ENCODE measurements at places on chromosomes 4 and X. TPM values are rescaled to one million over a fixed set of nuclear protein-coding genes. Genes with fewer than 3 reads are reported as not detected.

CLNK gene
- not detected for total RNA-seq

MAP7D2 gene
- total RNA-seq: 0.28 TPM

DNA sequence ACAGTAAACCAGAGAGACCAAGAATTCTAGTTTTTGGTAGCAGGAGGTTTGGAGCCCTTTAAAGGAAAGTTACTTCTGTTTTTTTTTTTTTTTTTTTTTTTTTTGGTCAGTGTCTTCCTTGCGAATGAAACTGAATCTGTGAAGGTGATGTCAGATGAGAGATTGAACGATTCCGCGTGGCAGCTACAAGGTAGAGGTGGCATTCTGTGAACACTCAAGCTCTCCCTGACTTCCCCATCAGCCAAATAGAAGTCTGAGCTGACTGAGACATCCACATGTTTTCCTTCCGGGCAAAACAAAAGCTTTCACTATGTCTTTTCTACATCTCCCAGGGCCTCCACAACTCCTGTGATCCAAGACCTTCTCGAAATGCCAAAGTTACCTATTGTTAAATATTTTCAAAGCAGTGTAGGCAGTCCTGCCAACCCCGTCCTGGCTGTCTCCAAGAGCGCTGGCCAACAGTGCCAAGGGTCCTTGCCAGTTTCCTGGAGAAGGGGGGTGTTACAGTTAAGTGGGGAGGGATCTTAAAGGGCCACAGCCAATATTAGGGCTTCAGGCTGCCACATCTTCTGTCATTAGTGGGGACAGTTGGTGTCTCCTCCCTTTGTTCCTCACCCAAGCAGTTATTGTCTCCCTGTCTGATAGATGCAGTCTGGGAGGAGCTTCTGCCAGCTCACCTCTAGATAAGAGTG is 102.9 kb upstream of the SLC34A2 start:
- no peak overlapping the region for H3K4me3 ChIP-seq
- H3K27me3 ChIP-seq: peaks cover 10% of the 10 kb centered on the region
- no peaks in the 10 kb centered on the region for H3K4me1 ChIP-seq
- no peak overlapping the region for H3K27ac ChIP-seq
- H3K36me3 ChIP-seq: no peaks in the 10 kb centered on the region

- H3K27me3 ChIP-seq: no peaks in the 10 kb centered on the region
- no peak overlapping the region for H3K4me3 ChIP-seq
- H3K36me3 ChIP-seq: no peaks in the 10 kb centered on the region
- H3K27ac ChIP-seq: no peak overlapping the region
Observed at GRCh38 chrX:8405631-8406030, 59.0 kb upstream of the VCX3B start.

- H3K36me3 ChIP-seq: peaks cover 6% of the 10 kb centered on the region
- H3K4me3 ChIP-seq: no peak overlapping the region
- no peak for DNase-seq
- no peaks in the 10 kb centered on the region for H3K27me3 ChIP-seq
- peak overlapping the region; percentile 85 for H3K27ac ChIP-seq
- H3K4me1 ChIP-seq: peaks cover 20% of the 10 kb centered on the region
Observed at GRCh38 chrX:63713526-63713925, 71.5 kb downstream of the ARHGEF9 start.

DNA sequence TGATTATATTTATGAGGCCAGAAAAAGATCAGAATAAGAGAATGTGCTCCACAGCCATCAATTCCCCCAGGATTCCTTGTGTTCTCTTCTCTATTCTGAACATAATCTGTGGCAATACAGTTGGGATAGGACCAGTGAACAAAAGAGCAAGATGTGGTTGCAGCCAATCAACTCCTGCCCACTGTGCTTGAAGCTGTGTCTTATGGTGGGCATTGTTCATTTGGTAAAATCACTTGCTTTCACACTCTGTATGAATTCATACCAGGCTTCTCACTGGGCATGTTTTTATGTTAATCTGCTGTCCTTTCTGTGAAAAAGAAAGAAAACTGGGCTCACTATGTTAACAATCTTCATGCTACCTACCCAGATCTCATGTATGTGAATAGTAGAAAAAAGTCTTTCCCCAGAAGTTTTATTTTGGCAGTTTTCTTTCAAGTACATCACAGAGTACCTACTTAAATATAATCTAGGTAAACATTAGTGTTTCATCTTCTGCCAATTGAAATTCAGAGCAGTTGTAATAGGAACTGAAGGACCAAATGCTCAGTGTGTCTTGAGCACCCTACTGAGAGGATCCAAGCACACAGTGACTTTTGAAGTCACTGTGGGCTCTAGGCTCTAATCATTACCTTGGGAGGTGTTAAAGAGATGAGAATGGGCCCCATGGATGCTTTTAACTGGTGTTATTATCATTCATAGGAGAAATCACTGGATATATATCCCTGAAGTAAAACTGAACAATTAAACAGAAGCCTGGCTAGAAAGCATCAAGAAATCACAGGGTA is 429.2 kb upstream of the TRAM1L1 start:
- H3K27me3 ChIP-seq: no peaks in the 10 kb centered on the region
- no peak overlapping the region for H3K27ac ChIP-seq
- no peaks in the 10 kb centered on the region for H3K4me1 ChIP-seq
- H3K36me3 ChIP-seq: peaks cover 3% of the 10 kb centered on the region
- no peak overlapping the region for H3K4me3 ChIP-seq
- DNase-seq: no peak

GRCh38 chrX:47232803-47233332 is at the start of gene USP11:
Gene USP11, plus strand, starts transcription at chrX:47233009. Its CDS starts 35 bp downstream, at chrX:47233044.
- peaks cover 13% of the 10 kb centered on the region for H3K36me3 ChIP-seq
- H3K4me1 ChIP-seq: peaks cover 46% of the 10 kb centered on the region
- H3K4me3 ChIP-seq: peak within 1 kb of the TSS; percentile 92
- peak within 1 kb of the TSS; percentile 100 for H3K27ac ChIP-seq
- no peaks in the 10 kb centered on the region for H3K27me3 ChIP-seq
- DNase-seq: no peak

DNA sequence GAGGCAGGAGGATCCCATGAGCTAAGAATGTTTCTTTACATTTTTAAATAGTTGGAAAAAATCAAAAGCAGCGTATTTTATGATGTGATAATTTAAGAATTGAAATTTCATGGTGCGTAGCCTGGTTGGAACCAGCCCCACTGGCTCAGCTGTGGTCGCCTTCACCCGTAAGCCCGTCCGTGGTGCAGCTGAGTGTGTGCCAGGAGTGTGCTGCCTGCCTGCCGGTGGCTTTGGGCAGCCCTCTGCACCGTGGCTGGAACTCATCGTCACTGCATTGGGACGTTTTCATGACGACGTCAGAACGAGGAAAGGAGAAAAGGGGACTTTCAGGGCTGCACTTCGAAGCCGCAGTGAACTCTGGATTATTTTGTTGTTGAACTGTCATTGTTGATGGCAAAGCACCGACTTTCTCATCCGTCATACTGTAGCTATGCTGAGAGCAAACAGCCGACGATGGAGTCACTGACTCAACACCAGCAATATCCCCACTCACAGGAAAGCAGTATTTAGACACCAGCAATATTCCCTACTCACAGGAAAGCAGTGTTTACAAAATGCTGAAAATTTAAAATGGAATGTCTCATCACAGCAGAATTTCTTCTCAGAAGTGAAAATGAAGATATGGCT is 35.1 kb downstream of the PCGF3 start:
- no peak overlapping the region for H3K4me3 ChIP-seq
- peak overlapping the region; percentile 57 for H3K27ac ChIP-seq
- H3K4me1 ChIP-seq: peaks cover 19% of the 10 kb centered on the region
- peaks cover 7% of the 10 kb centered on the region for H3K36me3 ChIP-seq
- DNase-seq: no peak

All from chondrocyte (in vitro differentiated cells).